ENCODE measurements at places on chromosomes 5 and 9.

GRCh38 chr9:120974921-120975320, 48.3 kb upstream of the TRAF1 start:
- no peak for DNase-seq

DNA sequence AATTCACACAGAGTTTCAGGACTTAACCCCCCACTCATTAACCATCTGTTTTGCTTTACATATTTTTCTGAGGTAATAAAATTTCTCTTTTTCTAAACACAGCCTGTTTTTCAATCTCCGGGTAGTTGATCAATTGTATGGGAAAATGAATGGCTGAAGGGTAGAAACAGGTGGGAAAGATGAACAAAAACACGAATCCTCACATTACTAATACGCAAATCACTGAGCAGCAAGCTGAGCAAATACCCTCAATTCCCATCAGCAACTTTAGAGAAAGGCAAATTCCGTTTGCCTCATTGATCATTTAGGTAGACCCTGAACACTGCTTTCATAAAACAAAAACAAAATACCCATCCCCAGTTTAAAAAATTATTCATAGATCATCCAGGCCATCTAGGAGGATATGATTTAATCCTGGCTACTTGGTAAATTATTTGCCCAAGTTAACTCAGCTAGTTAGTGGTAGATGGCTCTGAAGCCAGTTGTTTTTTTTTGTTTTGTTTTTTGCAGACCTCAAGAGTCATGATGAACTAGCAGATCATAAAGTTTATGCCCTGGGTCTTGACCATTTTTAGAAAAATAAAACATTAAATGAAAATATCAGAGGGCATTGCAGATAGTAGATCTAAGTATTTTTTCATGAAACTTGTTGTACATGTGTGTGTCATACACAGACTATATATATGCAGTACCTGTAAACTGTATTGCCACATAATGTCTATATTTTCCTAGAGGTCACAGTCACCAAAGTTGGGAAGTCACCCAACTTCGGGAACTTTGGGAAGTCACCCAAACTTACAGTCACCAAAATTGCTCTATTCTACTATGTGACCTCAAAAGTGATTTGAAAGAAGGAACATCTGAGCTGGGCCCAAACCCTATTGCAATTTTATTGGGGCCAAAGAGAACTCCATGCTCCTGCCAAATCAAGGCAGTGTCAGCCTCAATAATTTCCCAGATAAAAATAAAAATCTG, 1.6 kb upstream of the CD274 start:
- no peak for DNase-seq

DNA sequence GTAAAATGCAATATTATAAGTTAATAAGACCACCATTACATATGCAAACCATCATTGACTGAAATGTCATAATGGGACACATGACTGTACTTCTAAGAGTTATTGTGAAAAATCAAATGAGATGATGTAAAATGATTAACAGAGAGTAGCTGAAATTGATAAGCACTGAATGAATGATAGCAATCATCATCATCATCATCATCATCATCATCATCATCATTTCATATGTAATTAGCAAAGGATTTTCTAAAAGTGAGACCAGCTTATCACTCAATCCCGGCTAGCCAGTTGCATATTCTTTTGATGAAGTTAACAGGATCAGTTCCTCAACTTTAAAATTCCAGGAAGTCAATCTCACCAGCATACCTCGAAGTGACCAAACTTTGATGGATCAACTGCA, 650.3 kb upstream of the KLF4 start:
- no peak for DNase-seq

- no peak for DNase-seq
Measured at GRCh38 chr9:37301042-37301853, 121.2 kb upstream of the GRHPR start.

GRCh38 chr9:93307468-93308157, 123.7 kb downstream of the WNK2 start:
- no peak for DNase-seq
